Epithelial cell of prostate (primary cell): ENCODE measurements at places on chromosomes 3 and 15.

DNA sequence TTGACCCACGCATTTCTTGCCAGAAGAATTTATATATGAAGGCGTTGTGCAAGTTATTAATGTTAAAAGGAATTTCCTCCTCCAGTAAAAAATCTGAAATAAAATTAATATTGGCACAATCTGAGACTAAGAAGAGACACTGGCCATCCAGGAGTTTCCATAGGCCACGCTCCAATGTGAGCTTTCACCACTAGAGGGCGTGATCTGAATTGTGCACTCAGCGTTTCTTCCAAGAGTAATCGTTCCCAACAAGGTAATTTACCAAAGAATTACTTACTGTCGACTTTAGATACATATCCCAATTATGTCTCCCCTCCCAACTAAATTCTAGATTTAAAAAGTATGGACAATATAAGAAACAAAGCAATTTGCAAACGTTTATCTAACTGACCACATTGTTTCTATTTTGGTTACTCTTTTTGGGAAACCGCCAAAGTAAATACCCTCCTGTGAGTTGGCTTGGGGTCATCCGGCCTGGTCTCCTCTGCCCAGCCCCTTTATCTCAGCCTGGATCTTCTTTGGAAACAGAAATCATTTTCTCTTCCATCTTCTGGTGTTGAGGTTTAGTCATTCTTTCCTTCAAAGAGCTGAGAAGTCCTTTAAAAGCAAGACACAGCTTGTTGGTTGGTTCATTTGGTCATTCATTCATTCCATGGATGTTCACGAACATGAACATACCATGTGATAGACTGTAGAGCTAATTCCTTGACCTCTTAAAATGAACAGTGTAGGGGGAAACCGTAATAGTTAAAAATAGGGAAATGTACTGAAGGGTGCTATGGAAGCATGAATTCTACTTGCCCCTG lies 26.2 kb downstream of the POLR2M start:
- DNase-seq: no peak

- peak; percentile 85 for DNase-seq
These were observed 1.9 kb upstream of the PLCD1 start for GRCh38 chr3:38031022-38031994.

- no peak for DNase-seq
These were observed 69.0 kb downstream of the SLC12A8 start for GRCh38 chr3:125143538-125143937.

- DNase-seq: peak; percentile 73
These were observed 167.4 kb upstream of the LPP start for GRCh38 chr3:187986514-187986934.

GRCh38 chr3:102531686-102532085 lies 96.9 kb downstream of the ZPLD1 start:
- no peak for DNase-seq

DNA sequence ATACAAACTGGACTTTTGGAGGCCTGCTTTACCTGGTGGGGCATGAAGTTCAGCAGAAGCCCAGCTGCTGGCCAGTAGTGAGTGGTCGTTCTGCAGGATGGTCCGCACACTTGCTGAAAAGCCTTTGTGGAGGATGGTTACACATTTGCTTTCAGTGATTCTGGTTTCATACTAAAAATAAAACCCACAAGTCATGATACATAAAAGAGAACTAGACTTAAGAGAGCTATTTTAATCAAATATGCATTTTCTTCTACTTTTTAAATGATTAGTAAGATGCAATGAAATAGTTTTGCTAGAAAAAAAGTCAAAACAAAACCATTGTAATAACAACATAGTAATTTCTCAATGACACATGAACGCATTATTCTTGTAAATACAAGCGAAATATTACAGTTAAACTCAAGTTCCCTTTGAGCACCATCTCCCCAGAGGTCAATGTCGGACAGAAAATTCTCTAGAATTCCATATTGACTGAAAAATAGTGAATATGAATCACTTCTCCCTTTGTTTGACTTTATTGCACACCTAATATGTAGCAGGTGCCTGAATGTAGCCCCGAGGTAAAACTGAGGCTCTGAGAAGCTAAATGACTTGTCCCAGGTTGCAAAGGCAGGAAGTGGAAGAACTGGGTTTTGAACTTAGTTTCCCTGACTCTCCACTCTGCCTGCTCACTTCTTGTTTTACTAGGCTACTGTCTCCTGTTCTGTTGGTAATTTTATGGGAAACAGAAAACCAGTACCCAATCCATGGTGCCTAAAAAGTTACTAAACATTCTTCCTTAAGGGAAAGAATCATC lies 8.3 kb downstream of the IL5RA start:
- no peak for DNase-seq

GRCh38 chr3:47370887-47371697 lies 9.7 kb upstream of the PTPN23 start:
- DNase-seq: no peak

GRCh38 chr3:99875929-99876841 lies 58.5 kb downstream of the CMSS1 start:
- no peak for DNase-seq

GRCh38 chr15:29652595-29652994 lies 169.7 kb downstream of the TJP1 start:
- DNase-seq: no peak

DNA sequence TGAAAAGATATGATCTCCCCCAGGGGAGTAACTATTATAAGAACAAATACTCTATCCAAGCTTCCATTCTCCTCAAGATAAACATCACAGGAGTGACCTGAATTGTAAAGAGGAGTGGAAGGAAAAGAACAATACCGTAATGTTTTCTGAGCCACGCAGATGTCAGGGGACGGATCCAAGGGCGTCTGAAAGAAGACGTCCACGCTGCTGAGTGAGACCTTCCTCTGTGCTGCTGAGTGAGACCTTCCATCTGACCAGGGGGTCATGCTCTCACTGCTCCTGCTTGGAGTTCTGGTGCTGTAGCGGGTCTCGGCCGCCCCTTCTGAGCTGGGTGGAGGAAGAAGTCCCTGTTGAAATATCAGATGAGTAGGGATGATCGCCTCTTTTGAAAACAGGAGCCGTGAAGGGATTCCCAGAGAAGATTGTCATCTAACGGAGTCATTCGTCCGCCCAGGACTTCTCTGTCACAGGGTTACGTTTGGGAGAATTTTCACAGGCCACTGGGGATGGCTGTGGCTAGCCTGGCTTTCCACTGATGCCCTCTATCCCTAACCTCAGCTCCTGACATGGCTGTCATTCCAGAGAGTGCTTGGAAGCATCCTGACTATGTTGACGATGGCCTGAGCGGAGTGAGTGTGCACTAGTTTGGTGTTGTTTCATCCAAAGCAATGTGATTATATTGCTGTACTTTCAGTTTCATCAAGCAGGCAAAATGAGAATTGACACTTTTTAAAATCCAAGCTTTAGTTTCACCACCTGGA lies 184.9 kb downstream of the APBA2 start:
- no peak for DNase-seq

DNA sequence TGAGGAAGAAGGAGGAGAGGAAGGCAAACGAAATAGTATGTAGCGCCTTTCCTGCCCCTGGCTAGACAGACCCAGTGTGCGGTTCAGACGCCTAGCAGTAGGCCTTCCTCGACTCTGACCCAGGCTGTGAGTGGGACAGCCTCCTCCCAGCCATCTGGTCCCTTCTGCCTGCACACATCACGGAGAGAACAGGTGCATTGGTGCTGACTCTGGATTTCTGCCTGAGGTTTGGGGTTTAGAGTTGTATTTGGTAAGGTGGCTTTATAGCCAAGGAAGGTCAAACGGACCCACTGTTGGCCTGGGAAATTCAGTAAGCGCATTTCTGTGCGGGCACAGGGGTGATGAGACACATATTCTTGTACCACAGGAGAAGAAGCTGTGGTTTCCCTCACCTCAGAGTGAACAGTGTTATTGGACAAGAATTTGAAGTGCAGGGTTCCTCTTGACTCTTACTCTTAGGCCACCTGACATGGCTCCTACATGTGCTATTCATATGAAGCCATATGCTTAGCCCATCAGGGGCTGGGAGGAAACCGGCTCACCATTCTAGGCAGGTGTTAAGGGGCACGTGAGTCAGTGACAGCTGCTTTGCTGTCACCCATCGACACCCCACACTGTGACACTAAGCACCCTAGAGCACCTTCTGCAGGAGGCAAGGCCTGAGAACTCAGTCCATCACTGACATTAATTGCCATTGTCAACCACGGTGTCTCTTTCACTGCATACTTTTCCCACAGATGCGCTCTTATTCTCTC lies 143.3 kb downstream of the CHDH start:
- DNase-seq: no peak

- DNase-seq: no peak
These were observed 13.3 kb downstream of the LYSMD2 start for GRCh38 chr15:51724199-51724598.

GRCh38 chr3:58052373-58053273 lies 44.4 kb downstream of the FLNB start:
- peak; percentile 74 for DNase-seq

DNA sequence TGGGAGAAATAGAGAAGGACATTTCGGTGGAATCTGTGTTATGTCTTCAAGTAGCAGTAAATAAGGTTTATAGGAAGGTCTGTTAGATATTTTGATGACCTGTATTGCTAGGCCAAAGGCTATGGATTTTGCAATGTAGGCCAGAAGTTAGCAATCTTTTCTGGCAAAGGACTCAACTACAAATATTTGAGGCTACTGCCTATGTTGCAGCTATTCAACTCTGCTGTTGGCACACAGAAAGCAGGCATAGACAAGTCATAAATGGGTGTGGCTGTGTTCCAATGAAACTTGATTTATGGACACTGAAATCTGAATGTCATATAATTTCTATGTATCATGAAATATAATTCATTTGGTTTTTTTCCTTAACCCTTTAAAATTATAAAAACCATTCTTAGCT lies 438.7 kb upstream of the C2CD4B start:
- peak; percentile 83 for DNase-seq

- no peak for DNase-seq
These were observed at the start of gene VILL for GRCh38 chr3:37990527-37990926. Gene VILL (plus strand): TSS chr3:37990786. CDS start chr3:37993673, 2,887 bp downstream.

GRCh38 chr15:92421976-92422375 lies 28.3 kb downstream of the ST8SIA2 start:
- DNase-seq: no peak

DNA sequence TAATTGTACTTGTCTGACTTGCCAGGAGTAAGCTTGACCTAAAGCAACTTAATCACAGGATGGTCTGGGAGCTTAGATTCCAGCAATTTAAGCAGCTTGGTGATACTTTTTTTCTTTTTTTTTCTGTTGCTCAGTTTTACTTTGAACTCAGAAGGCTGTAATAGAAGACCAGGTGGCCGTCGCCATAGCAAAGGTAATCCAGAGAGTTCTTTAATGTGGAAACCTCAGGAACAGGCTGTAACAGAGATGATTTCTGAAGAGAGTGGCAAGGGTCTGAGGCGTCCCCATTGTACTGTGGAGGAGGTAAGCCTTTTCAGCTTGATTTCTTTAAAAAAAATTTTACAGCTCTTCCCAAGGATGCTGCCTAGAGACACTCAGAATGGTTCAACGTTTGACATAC lies 20.1 kb downstream of the SENP2 start:
- DNase-seq: no peak

DNA sequence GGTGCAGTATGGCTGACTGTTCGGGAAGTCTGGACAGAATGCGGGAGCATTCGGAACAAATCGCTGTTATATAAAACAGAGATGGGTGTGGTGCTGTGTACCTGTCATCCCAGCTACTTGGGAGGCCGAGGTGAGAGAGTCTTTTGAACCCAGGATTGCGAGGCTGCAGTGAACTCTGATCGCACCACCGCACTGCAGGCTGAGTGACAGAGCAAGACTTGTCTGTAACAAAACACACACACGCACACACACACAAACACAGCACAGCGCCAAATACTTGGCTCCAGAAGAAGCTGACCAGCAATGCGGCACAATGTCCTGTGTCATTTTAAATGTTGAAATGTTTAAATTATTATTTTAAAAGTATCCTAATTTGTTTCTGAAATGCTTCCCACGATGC lies 12.6 kb downstream of the RFTN1 start:
- no peak for DNase-seq

DNA sequence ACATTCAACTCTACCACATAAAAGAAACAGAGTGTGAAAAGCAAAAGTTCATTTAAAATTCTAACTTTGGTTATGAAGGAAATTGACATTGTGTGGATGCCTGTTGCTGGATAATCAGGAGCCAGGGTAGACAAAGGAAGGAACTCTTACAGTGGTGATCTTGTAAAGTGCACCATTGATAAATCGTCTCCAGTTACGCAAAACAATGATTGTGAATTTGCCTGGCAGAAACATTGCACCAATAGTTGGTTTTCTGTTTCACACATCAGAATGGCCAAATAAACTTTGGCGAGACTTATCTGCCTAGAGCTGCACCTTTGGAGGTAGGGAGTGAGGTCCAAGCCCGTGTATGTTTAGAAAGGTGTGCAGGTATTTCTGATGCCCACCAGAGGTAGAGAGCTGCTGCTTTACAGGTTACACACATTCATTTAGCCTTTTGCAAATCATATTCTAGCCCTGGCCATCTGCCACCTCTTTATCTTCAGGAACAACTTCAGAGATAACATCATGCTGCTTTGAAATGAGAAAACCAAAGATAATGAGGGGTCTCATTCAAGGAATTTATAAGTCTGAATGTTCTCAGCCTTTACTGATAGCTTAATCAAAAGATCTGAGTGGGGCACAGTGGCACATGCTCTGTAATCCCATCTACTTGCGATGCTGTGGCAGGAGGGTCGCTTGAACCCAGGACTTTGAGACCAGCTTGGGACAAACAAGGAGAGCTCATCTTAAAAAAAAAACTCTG lies 47.4 kb upstream of the P3H2 start:
- DNase-seq: no peak

GRCh38 chr15:61748529-61748928 lies 311.7 kb downstream of the VPS13C start:
- peak; percentile 71 for DNase-seq

GRCh38 chr15:69976366-69976994 lies 121.2 kb downstream of the TLE3 start:
- no peak for DNase-seq

GRCh38 chr15:68201879-68202261 lies 3.3 kb downstream of the CALML4 start:
- no peak for DNase-seq

DNA sequence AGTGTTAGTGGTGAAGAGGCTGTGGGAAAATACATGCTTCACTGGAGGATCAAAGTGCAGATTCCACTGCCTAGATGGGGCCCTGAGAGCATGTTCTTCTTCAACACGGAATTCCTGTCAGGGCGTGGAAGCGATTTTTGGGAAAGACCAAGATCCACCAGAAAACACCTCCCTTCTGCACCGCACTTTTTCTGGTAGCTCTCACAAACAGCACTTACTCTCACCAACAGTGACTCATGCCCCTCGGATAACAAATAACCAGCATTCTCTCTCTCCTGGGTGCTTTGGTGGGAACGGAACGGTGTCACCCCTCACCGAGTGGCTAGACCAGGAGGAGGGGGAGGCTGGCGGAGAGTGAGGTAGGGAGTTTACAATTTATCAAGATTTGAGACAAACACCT lies 40.1 kb downstream of the ADAMTSL3 start:
- no peak for DNase-seq

- no peak for DNase-seq
These were observed 53.4 kb downstream of the FILIP1L start for GRCh38 chr3:100060685-100061484.

- no peak for DNase-seq
These were observed 1273.9 kb downstream of the OTOL1 start for GRCh38 chr3:162770551-162770950.
